Activated CD4-positive, alpha-beta T cell treated with anti-CD3 and anti-CD28 coated beads, Interleukin-2, amount 10 ng/mL, durations not matched to agents 24 days and 14 days (primary cell): ENCODE measurements at places on chromosomes 13 and 19. TPM values are rescaled to one million over a fixed set of nuclear protein-coding genes. Genes with fewer than 3 reads are reported as not detected.

SCGB2B2 gene
- total RNA-seq: 0.24 and 0.40 TPM in 2 replicates

SIGLEC9 gene
- 0.33 and 0.52 TPM in 2 replicates for total RNA-seq

PALM gene
- 0.24 TPM in 1 of 2 replicates, not detected in the other for total RNA-seq

CYP2A7 gene
- not detected in 2 replicates for total RNA-seq

CLC gene
- total RNA-seq: 1.7 and 2.1 TPM in 2 replicates

IL4I1 gene
- total RNA-seq: 40.4 and 41.4 TPM in 2 replicates

TNFSF11 gene
- 2.1 and 2.4 TPM in 2 replicates for total RNA-seq

PPP1R13L gene
- total RNA-seq: 12.7 and 13.4 TPM in 2 replicates

OR4F17 gene
- total RNA-seq: not detected in 2 replicates

SOHLH2 gene
- total RNA-seq: not detected in 2 replicates

KLK15 gene
- total RNA-seq: not detected in 2 replicates

SIGLECL1 gene
- not detected in 2 replicates for total RNA-seq

ICAM4 gene
- total RNA-seq: 0.71 and 0.79 TPM in 2 replicates

B3GNT3 gene
- total RNA-seq: not detected in 2 replicates

ZNF71 gene
- 4.2 and 5.2 TPM in 2 replicates for total RNA-seq

SLITRK6 gene
- total RNA-seq: not detected in 2 replicates

ZNF112 gene
- not detected in 2 replicates for total RNA-seq

ADGRE3 gene
- total RNA-seq: not detected in 2 replicates

ERICH6B gene
- not detected in 2 replicates for total RNA-seq

PRODH2 gene
- not detected in 2 replicates for total RNA-seq

NAT14 gene
- total RNA-seq: 21.7 and 23.4 TPM in 2 replicates

RAB3A gene
- 9.6 and 10.3 TPM in 2 replicates for total RNA-seq

PRTN3 gene
- not detected in 2 replicates for total RNA-seq

WDR18 gene
- total RNA-seq: 104 and 111 TPM in 2 replicates

LIM2 gene
- total RNA-seq: 0.24 TPM in 1 of 2 replicates, not detected in the other

ZNF665 gene
- 2.3 and 2.6 TPM in 2 replicates for total RNA-seq
